Vagina (tissue), 2 donors: ENCODE measurements at places on chromosomes 5 and 9. TPM values are rescaled to one million over a fixed set of nuclear protein-coding genes. Genes with fewer than 3 reads are reported as not detected.

RMRP gene
- 8,462 TPM for total RNA-seq

LCN9 gene
- not detected for total RNA-seq

PTGER4 gene
- total RNA-seq = 19.4 TPM

CDC42SE2 gene
- total RNA-seq = 19.4 TPM
